Right cardiac atrium (tissue), 5 donors: ENCODE measurements at places on chromosomes 2 and 18. TPM values are rescaled to one million over a fixed set of nuclear protein-coding genes. Genes with fewer than 3 reads are reported as not detected.

The ALLC gene
- polyA plus RNA-seq: 0.38 TPM

The NPPC gene
- polyA plus RNA-seq: 1.7 TPM

The FSHR gene
- 0.11 TPM for polyA plus RNA-seq

The SKOR2 gene
- not detected for polyA plus RNA-seq

The UGT1A5 gene
- not detected for polyA plus RNA-seq

The PROM2 gene
- polyA plus RNA-seq: 0.79 TPM

The LOXHD1 gene
- polyA plus RNA-seq: 0.34 TPM
